ENCODE measurements at places on chromosomes 7 and 10. TPM values are rescaled to one million over a fixed set of nuclear protein-coding genes. Genes with fewer than 3 reads are reported as not detected.
A peak's percentile ranks its signal among the peaks of the same experiment; 100 is the strongest.

OPALIN gene
- not detected for total RNA-seq

C10orf62 gene
- 0.45 TPM for total RNA-seq

FAM25A gene
- total RNA-seq, result 11.4 TPM

DNA sequence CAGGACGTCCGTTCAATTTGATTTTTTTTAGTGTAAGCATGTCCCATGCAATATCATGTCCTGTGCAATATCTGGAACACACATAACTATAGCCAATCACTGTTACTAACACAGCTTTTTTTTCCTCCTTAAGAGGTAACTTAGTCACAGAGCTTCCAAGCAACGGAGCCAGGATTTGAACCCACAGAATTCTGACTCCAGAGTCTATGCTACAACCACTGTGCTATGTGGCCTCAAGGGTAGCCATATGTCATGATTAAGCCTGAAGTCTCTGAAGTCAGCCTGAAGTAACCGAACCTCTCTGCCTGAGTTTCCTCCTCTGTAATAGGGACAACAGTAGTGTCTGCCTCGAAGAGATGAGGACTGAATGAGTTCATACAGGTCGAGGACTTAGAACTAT lies 42.2 kb upstream of the TCF7L2 start:
- no peak for DNase-seq
- H3K27me3 ChIP-seq, result no peaks in the 10 kb centered on the region
- no peak overlapping the region for H3K4me3 ChIP-seq
- no peaks in the 10 kb centered on the region for H3K4me1 ChIP-seq

DNA sequence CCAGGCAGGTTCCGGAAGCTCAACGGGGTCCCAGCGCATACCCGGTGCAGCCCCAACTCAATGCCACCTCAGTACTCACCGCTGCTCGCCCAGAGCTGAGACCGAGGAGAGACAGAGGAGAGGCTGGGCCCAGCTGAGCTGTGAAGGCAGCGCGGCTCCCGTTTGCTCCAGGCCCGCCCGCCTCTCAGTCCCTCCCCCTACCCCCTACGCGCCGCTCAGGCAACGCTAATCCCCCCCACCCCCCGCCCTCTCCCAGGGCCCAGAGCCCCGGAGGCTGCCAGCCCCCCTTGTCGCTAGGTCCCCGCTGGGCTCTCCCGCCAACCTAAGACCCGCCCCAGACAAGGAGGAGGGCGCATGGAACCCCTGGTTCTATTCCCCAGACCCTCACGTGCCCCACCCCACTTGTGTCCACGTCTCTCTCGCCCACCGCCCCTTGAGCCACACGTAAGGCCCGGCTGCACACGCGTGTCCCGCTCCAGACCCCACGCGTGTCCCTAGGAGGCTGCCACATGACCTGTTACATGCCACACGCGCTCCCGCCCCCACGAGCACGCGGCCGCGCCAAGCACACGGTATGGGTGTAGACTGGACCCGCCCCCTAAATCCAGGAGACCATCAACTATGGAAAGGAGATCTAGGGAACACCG lies at the start of gene PSD:
PSD (minus strand) TSS at position 164 of the 647 bp plus-strand sequence. CDS start 1,747 bp downstream, outside the sequence.
- H3K27ac ChIP-seq, result no peak within 1 kb of the TSS
- peaks cover 20% of the 10 kb centered on the region for H3K27me3 ChIP-seq
- peaks cover 5% of the 10 kb centered on the region for H3K4me1 ChIP-seq
- peak within 1 kb of the TSS; percentile 94 for H3K4me3 ChIP-seq
- H3K36me3 ChIP-seq, result no peaks in the 10 kb centered on the region

METTL27 gene
- total RNA-seq, result 34.7 TPM

FOXI2 gene
- total RNA-seq, result not detected

DNA sequence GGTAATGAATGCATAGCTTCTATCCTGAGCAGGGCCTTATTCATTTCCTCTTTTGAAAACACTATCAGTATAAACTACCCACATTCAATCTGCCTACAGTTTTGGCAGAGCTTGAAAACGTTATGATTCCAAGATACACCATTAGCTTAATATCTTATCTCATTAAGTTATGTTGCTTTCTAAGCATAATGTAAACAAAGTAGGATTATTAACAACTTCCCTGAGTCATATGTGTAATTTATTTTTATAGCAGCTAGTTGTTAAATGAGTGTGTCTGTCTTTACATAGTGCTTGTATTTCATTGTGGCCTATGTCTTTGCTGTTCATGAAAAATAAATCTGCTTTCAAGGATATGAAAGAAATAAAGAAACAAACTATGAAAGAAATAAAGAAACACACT lies 106.2 kb upstream of the DLX6 start:
- H3K4me1 ChIP-seq, result peaks cover 15% of the 10 kb centered on the region
- no peaks in the 10 kb centered on the region for H3K36me3 ChIP-seq
- no peaks in the 10 kb centered on the region for H3K27me3 ChIP-seq
- no peak overlapping the region for H3K27ac ChIP-seq
- no peak overlapping the region for H3K4me3 ChIP-seq
- DNase-seq, result no peak

GATA3 gene
- total RNA-seq, result 43.6 TPM

- no peak overlapping the region for H3K4me3 ChIP-seq
- peaks cover 12% of the 10 kb centered on the region for H3K27me3 ChIP-seq
- no peak for DNase-seq
- H3K4me1 ChIP-seq, result no peaks in the 10 kb centered on the region
- no peak overlapping the region for H3K27ac ChIP-seq
- no peaks in the 10 kb centered on the region for H3K36me3 ChIP-seq
These were observed 496.2 kb upstream of the ZMIZ1 start for GRCh38 chr10:78572565-78572964.

GRCh38 chr10:130854151-130854550 lies 457.4 kb downstream of the TCERG1L start:
- H3K27ac ChIP-seq, result no peak overlapping the region
- no peak for DNase-seq
- peaks cover 3% of the 10 kb centered on the region for H3K27me3 ChIP-seq
- no peak overlapping the region for H3K4me3 ChIP-seq
- H3K4me1 ChIP-seq, result no peaks in the 10 kb centered on the region

TSPAN33 gene
- 5.8 TPM for total RNA-seq

SPDYE6 gene
- total RNA-seq, result not detected

DNA sequence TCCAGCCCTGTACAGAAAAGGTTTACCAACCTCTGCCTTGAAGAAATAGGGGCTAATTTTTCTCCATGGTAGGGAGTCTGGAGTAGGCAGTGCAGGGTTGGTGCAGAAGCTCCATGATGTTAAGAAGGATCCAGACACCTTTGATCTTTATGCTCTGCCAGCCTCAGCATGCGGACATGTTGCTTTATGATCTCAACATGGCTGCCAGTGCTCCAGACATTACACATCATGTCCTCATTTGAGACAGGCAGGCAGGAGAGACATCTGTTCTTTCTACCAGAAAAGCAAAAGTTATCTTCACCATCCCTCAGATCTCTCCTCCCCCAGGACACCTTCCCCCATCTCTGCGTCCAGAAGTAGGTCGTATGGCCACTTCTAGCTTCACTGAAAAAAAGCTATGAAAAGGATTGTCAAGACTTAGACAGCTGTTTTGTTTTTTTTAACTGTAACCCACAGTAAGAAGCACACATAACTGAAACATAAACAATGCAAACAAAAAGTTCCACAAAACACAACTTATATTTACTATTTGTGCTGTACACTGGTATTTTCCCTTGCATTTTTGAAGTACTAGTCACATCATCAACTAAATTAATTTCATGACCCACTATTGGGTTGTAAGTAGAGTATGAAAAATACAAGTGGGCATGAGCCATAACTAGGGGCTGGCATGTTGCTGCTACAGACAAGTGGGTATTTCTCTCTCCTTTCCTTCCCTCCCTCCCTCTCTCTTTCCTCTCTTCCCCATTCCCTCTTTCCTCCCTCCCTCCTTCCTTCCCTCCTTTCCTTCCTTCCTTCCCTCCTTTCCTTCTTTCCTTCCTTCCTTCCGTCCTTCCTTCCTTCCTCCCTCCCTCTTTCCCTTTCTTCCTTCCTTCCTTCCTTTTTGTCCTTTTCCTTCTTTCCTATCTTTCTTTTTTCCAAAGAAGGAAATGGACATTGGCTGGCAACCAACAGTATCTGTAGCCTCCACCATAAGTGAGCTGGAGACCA lies 2.6 kb upstream of the RASSF4 start:
- H3K4me1 ChIP-seq, result peaks cover 12% of the 10 kb centered on the region
- no peak overlapping the region for H3K27ac ChIP-seq
- DNase-seq, result no peak
- H3K4me3 ChIP-seq, result no peak overlapping the region
- no peaks in the 10 kb centered on the region for H3K36me3 ChIP-seq
- no peaks in the 10 kb centered on the region for H3K27me3 ChIP-seq

GRCh38 chr10:114404171-114405010 lies at the start of gene AFAP1L2:
Gene AFAP1L2, minus strand, starts transcription at chr10:114404502. Its CDS starts 47 bp downstream, at chr10:114404455.
- no peak for DNase-seq
- H3K27me3 ChIP-seq, result no peaks in the 10 kb centered on the region
- peaks cover 39% of the 10 kb centered on the region for H3K4me1 ChIP-seq
- peak within 1 kb of the TSS; percentile 69 for H3K27ac ChIP-seq
- peak within 1 kb of the TSS; percentile 75 for H3K4me3 ChIP-seq

DNA sequence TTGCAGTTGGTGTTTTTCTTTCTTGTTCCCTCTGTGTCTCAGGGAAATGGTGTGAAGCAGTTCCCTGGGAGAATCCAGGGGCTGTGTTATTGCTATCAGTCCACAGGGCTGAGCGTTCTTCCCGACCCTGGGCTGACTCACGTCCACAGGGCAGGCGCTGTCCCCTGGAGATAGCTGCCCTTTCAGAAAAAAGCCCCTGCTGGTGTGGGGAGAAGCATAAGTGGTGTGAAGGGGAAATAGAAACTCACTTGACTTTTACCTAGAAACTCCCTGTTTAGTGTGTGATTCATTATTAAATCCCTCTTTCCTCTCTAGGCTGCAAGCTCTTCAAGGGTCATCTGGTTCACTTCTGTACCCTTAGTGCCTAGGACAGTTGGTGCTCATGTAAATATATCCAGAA lies 63.3 kb upstream of the SMNDC1 start:
- DNase-seq, result no peak
- no peaks in the 10 kb centered on the region for H3K36me3 ChIP-seq
- H3K27ac ChIP-seq, result peak overlapping the region; percentile 62
- no peak overlapping the region for H3K4me3 ChIP-seq

DNA sequence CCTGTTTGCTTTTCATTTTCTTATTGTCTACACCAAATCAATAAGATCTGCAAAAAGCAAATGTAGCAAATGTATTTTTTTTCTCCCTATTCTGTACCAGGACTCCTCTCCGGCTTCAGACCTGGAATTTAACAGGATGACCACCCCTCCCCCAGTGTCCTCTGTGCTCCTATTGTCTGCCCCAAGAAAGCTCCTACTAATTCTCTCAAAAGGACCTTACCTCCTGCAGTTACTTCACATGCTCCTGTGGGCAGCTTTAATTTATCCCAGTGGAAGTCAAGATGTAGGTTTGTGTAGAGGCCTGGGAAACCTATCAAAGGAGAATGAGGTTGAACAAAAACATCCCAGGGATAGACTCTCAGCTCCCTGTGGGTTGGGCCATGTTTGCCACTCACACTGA lies 31.3 kb downstream of the PLXNA4 start:
- no peaks in the 10 kb centered on the region for H3K36me3 ChIP-seq
- H3K4me1 ChIP-seq, result no peaks in the 10 kb centered on the region

GRCh38 chr10:91557651-91558111 lies 75.2 kb downstream of the PPP1R3C start:
- H3K36me3 ChIP-seq, result no peaks in the 10 kb centered on the region
- no peak for DNase-seq
- no peak overlapping the region for H3K27ac ChIP-seq
- no peaks in the 10 kb centered on the region for H3K4me1 ChIP-seq

DNA sequence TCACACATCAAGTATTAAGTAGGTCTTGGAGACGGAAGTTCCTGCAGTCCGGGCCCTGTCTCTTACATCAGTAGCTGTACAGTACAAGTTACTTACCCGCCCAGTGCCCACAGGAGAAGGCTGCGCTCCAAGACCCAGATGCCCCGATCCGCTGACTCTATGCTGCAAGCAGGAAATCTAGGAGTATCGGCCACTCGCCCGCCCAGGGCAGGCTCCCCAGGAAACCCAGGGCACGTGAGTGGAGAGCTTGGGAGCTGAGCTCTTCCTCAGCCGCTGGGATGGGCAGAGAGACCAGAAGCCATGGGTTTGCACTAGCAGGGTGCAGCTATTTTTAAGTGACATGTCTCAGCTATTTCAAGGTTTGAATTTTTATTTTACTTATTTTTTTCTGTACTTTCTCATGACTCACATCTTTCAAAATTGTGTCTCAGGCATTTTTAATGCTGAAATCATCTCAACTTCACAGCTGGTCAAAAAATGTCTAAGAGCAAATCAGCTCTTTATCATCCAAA lies 1.9 kb upstream of the GPER1 start:
- no peak overlapping the region for H3K4me3 ChIP-seq
- H3K4me1 ChIP-seq, result 0 out of 2 replicates have a peak, but pooled peaks cover 4% of the 10 kb centered on the region
- no peak overlapping the region for H3K27ac ChIP-seq
- no peak for DNase-seq
